OCI-M1 (cell line): ENCODE measurements at places on chromosomes 16 and 17.

DNA sequence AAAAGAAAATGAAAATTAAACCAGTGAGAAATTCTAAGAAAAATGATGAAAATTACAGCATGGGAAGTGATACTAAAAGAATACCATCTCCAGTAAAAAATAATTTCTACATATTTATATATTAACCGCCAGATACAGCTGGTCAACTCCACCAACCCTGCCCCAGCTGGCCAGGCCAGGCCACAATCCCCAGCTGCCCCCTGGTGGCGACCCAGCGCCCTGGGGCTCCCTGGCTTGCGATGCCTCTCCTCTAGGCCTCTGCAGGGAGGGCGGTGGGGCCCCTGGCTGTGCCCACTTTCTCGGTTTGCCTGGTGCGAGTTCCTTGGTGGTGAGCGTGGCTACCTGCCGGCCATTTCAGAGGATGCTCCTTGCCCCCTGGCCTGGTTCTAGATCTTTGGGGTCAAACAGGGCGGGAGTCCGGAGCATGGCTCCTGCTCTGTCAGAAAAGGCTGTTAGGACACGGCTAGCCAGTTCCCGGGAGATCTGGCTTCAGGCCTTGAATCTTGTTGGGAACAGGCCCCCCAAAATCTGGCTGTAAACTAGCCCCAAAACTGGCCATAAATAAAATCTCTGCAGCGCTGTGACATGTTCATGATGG is 14.5 kb downstream of the GLIS2 start:
- peak; percentile 84 for DNase-seq

GRCh38 chr16:27485811-27486210 is 63.9 kb downstream of the GTF3C1 start:
- no peak for DNase-seq

- DNase-seq: no peak
Observed at GRCh38 chr16:85667261-85667660, 21.5 kb downstream of the GINS2 start.

GRCh38 chr17:1762233-1762900 is 507 bp downstream of the SERPINF1 start:
- peak; percentile 69 for DNase-seq
